ENCODE measurements at places on chromosomes 1 and 21.

DNA sequence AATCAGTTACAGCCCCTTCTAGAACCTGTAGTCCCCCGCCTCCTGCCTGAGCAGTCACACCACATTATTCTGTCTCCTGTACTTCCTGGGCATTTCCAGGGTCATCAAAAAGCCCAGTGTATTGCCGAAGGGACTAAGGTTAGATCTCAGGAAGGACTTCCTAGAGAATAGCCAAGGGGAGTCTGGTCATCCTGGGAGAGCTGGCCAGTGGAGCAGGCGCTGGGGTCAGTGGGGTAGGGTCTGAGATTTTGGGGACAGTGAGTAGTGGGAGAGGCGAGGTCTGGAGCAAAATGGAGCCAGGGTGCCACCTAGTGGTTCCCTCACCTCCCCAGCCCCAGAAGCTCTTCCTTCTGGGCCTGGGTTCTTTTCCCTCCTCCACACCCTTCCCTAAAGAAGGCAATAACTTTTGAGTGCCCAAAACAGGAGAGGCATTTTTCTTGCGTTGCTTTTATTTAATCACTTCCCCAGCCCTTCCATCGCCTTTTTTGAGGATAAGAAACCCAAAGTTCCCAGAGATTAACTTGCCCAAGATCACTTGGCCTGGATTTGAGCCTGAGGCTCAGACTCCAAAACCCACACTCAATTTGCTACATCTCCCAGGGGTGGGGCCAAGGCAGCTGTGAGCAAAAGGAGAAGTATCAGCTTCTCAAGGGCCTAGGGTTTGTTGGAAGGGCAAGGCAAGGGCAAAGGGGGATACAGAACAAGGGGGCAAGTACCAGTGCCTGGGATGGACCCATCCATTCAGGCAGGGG, 7.3 kb upstream of the PMVK start:
- peak; percentile 49 for DNase-seq

DNA sequence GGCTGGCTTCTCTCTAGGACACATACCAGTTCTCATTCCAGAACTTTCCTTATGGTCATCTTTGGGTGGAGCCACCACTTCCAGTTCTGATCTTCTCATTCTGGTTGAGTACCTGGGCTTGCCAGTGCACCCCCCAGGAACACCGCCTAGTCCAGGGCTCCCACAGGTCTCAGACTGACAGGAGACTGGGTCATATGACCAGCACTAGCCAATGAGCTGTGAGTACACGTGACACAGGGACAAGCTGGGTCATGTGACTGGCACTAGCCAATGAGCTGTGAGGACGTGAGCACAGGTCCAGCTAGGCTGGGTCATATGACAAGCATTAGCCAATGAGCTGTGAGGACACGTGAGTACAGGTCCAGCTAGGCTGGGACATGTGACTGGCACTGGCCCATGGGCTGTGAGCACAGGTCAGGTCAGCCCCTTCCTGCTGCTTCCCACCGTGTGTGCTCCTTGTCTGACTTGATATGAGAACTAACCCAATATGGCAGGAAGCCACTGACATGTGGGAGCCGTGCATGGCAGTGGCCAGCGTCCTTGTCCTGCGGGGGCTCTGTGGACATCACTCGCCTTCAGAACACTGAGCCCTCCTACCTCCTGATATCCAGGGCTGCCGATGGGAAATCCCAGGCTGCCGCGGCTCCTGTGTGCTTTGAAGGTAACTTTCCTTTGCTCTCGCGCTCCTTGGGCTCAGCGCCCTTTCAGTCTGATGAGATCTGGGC, 22.7 kb downstream of the KRTAP10-1 start:
- DNase-seq = no peak

DNA sequence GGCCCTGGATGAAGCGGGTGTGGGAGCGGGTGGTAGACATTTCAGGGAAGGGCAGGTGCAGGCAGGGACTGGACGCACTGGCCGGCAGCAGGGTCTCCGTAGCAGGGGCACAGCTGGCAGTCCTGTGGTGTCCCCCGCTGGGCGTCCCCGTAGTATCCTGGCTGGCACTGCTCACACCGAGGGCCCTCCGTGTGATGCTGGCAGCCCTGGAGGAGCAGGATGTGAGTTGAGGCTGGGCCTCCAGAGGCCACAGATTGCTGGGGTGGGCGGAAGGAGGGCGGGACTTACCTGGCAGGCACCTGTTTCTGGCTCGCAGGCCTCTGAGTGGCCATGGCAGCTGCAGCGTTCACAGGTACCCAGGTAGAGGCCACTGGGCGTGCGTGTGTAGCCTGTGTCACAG, 62.3 kb downstream of the LDLRAD2 start:
- DNase-seq = no peak

GRCh38 chr1:204576422-204576821, 60.2 kb downstream of the MDM4 start:
- no peak for DNase-seq

- DNase-seq = no peak
These were observed 197.4 kb downstream of the LTN1 start for GRCh38 chr21:28795251-28795650.

DNA sequence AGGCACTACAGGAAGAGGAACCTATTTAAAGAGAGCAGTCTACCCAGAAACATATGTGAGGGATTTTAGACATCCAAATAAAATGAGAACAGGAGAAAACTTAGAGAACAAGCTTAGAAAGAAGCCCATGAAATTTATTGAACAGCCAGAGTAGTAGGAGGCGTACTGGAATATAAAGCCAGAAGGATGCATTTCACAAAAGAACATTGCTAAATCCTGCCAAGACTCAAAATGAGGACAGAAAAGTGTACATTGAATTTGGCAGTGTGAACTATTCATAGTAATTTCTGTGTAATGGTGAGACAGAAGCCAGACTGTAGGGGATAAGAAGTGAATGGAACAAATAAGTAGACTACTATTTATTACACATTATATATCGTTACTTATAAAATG, 22.5 kb downstream of the CEPT1 start:
- no peak for DNase-seq

DNA sequence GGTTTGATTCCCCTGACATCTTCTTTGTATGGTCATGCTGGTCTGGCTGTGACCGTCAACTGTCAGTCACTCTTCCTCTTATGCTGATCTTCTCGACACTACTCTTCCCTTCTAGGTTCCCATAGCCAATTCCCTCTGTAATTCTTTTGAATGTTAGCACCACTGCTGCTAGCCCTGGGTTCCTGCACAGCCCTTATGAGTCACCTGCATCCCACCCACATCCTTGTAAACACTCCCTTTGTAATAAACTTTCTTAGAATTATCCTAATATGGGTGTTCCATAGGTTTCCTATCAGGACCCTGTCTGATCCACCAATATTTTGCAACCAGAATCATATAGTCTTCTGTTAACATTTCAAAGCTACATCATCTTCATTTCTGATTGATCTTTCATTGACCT, 37.1 kb downstream of the JUN start:
- no peak for DNase-seq

GRCh38 chr1:81799939-81800694, 617 bp upstream of the ADGRL2 start:
- DNase-seq = no peak

DNA sequence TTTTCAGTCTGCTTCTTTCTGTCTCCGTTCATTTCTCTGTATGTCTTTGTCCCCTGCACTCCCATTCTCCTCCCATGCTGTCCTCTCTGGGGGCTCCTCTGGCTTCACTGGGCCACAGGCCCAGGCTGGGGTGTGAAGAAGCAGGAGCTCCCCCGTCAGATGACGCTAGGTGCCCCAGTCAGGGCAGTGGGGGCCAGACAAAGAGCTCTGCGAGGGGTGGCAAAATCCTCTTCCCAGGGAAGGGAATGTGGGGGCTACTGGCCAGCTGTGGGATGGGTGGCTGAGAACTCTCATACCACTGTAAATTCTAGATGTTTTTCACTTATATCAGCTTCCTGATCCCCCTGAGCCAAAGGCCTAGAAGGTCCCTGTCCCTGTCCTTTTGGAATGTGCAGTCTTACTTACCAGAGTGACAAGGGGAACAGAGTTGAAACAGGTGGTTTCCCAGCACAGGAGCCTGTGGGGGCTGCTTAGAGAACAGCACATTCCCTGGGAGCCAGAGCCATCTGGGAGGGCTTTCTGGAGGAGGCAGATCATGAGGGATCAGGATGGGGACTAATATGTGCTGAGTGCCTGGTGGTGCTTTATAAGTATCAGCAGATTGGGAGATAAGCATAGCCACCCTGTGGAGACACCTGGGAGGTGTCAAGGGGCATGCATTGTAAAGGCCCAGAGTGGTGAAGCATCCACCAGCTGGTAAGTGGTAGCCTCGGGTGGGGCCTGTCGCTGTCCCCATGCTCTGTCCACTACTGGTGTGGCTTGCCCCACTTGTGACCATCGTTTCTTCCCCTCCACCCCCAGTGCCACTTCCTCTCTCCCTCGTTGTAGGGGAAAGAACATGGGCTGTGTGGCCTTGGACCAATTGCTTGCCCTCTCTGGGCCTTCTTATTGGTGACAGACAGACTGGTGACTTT, 10.1 kb upstream of the PADI1 start:
- no peak for DNase-seq

GRCh38 chr1:111561328-111561727, 57.9 kb upstream of the ADORA3 start:
- no peak for DNase-seq

DNA sequence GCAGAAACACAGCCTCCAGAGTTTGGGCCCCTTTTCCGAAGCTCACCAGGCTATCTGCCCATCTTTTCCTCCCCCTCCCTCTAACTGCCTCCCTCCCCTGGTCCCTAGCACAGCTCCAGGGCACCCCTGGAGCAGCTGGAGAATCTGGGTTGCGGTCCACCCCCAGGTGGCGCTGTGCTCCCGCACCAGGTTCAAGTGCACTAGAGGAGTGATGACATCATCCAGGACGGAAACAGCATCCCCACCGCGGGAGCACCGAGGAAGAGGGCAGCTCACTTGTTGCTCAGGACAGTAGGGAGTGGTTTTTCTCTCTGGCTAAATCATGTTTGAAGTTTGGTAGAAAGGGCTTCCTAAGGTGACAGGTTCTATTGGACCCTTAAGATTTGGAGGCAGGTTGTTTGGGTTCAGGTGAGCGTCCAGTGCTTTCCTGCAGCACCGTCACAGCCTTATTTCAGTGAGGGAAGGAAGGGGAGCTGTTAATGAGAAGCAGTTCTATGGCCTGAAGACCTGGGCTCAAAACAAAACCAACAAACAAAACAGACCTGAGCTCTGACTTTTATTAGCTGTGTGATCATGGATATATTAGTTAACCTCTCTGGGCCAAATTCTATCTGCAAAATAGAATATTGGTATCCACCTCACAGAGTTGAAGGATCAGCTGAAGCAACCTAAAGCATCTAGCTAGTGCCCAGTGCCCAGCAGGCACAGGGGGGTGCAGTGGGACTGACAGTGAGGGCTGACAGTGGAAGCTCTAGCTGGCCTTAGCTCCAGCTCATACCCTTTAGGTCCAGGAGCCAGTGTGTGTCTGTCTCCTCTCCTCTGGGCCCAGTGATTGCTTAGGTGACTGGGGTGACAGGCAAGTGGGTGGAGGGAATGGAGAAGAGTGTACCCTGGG, 7.5 kb downstream of the SHISA4 start:
- peak; percentile 92 for DNase-seq

DNA sequence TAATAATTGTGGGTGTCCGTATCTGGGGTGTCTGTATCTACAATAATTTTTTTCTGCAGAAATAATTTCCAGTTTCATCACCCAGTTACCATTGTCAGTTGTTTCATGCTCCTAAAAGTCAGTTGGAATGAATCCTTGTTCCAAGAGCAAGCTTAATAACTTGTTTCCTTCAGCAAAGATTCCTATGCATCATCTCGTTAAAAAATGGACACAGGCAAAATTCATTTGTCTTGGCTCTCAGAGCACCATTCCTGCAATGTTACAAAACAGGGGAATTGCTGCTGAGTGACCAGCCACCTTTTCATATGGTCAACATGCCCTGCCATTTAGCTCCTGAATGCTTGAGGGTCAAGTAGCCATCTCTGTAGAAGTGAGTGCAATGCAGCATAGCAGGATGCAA, 393.4 kb downstream of the KCNT2 start:
- no peak for DNase-seq

GRCh38 chr1:12111741-12112140, 48.6 kb downstream of the TNFRSF8 start:
- no peak for DNase-seq

- no peak for DNase-seq
These were observed 120.7 kb upstream of the TMPRSS15 start for GRCh38 chr21:18524097-18524880.

DNA sequence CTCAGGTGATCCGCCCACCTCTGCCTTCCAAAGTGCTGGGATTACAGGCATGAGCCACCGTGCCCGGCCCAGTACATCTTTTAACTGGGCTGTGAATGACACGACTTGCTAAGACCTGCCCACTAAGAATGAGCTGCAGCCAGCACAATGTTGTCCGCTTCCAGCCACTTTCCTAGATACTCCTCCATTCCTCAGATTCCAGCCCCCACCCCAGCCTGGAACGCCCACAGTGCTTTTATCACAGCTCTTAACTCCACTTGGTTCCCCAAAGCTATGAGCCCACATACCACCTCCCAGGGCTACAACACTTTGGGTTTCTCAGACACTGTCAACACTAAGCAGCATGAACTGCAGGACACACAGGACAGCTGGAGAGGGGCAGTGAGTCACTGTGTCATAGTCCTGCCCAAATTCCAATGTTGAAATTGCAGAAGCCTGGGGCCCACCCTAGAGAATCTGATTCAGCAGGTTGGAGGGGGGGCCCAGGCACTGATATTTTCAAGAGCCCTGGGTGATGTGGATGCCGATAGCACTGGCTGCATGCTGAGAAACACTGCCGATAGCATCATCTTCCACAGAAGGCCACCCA, 58.0 kb downstream of the ACBD3 start:
- no peak for DNase-seq

DNA sequence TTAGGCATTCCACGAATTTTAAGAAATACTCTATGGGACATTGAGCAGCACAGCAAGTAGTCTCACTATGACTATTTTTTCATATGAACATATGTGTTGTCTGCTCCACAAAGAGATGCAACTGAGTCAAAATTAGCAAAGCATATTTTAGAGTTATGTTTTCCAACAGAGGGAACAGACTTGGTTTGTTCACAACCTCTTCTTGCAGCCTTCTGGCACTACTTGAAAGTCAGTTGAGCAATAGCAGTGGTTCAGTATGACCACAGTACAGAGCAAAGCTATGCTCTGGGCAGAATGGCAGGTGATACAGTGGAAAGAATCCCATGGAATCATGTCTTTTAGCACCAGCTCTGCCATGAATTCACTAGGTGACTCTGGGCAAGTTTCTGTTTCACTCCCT, 5.2 kb downstream of the CCN1 start:
- no peak for DNase-seq

DNA sequence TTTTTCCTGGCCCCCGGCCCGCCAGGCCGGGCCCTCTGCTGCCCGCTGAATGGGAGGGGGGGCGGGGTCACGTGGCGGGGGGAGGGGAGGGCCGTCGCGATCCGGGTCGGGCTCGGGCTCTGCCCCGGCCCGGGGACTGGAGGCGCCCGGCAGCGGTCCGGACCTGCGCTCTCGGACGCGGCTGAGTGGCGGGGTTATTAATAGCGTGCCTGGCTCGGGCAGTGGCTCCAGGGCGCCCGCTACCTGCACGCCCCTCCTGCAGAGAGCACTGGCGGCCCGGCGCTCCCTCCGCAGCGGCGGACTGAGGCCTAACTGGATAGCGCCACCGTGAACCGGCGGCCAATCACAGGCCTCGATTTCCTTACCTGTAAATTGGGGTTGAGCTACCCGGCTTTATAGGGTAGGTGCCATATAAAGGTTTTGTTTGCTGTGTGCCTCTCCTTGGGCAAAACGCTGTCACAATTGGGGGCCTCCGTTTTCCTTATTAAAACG, 28.1 kb downstream of the AHDC1 start:
- DNase-seq = no peak

- DNase-seq = peak; percentile 47
These were observed 43.3 kb downstream of the PHC2 start for GRCh38 chr1:33387625-33388024.

Data from suppressor macrophage treated with lipopolysaccharide for 4 hours (primary cell).